Upper lobe of left lung (tissue), 6 donors: ENCODE measurements at places on chromosomes 2 and 18. TPM values are rescaled to one million over a fixed set of nuclear protein-coding genes. Genes with fewer than 3 reads are reported as not detected.

- no peak for DNase-seq
- no peaks in the 10 kb centered on the region for H3K27me3 ChIP-seq
- H3K36me3 ChIP-seq, result no peaks in the 10 kb centered on the region
Measured at GRCh38 chr2:128978212-128978611, 659.5 kb upstream of the HS6ST1 start.

DNA sequence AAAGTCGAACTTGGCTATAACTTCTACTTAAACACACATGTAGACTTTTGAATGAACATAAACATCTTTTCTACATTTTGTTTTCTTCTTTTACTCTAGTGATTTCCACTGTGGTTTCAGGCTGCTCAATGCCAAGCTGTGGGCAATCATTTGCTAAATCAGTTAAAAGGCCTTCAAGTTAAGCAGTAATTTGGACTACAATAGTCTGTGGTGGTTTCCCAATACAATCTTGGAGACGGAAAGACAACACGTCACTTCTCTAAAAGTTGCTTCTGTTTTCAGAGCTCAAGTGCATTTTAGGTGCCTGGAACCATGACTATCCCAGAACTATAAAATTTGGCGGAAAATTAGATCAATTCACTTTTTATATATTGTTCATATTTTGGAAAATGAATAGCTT, 69.4 kb downstream of the TXNL1 start:
- DNase-seq, result no peak
- H3K4me1 ChIP-seq, result peaks cover 11% of the 10 kb centered on the region
- no peak overlapping the region for H3K27ac ChIP-seq
- H3K36me3 ChIP-seq, result no peaks in the 10 kb centered on the region

- no peaks in the 10 kb centered on the region for H3K4me1 ChIP-seq
- DNase-seq, result no peak
- no peaks in the 10 kb centered on the region for H3K36me3 ChIP-seq
- no peak overlapping the region for H3K4me3 ChIP-seq
- no peak overlapping the region for H3K27ac ChIP-seq
- no peaks in the 10 kb centered on the region for H3K27me3 ChIP-seq
Measured at GRCh38 chr2:199581408-199581807, 123.7 kb upstream of the SATB2 start.

GRCh38 chr18:56224669-56225561, 413.5 kb downstream of the TXNL1 start:
- no peaks in the 10 kb centered on the region for H3K27me3 ChIP-seq
- H3K4me1 ChIP-seq, result no peaks in the 10 kb centered on the region
- H3K27ac ChIP-seq, result no peak overlapping the region
- no peak for DNase-seq
- no peak overlapping the region for H3K4me3 ChIP-seq

GRCh38 chr2:172922306-172922705, 153.3 kb upstream of the MAP3K20 start:
- H3K27me3 ChIP-seq, result no peaks in the 10 kb centered on the region
- H3K36me3 ChIP-seq, result no peaks in the 10 kb centered on the region
- no peak for DNase-seq

DNA sequence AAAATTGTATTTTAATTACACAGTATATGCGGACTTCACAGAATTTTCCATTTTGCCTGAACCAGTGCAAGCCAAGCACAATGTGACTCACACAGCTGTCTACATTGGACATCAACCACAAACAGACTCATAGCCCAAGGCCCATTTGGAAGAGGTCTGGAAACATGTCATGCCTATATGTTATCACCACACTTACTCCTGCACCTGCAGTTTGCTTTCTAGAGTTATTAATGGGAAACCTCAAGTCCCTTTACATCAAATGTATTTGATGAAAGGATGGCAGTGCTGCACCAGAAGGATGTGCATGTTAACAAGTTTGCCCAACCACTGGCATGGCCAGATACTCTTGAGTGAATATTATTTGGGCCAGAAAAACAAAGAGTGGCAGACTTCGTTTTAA, 548.9 kb upstream of the CDH2 start:
- no peaks in the 10 kb centered on the region for H3K36me3 ChIP-seq
- no peaks in the 10 kb centered on the region for H3K27me3 ChIP-seq
- DNase-seq, result no peak
- H3K27ac ChIP-seq, result no peak overlapping the region
- no peaks in the 10 kb centered on the region for H3K4me1 ChIP-seq

GRCh38 chr2:234828382-234829073, 123.3 kb upstream of the SH3BP4 start:
- no peak overlapping the region for H3K4me3 ChIP-seq
- no peaks in the 10 kb centered on the region for H3K36me3 ChIP-seq
- DNase-seq, result no peak
- H3K27ac ChIP-seq, result no peak overlapping the region
- no peaks in the 10 kb centered on the region for H3K4me1 ChIP-seq
- no peaks in the 10 kb centered on the region for H3K27me3 ChIP-seq

- H3K4me3 ChIP-seq, result no peak overlapping the region
- DNase-seq, result no peak
- H3K27ac ChIP-seq, result peak overlapping the region; percentile 72
- no peaks in the 10 kb centered on the region for H3K27me3 ChIP-seq
- H3K36me3 ChIP-seq, result no peaks in the 10 kb centered on the region
Measured at GRCh38 chr2:119487434-119488244, 36.6 kb downstream of the SCTR start.

GRCh38 chr18:44602380-44602779, 78.3 kb upstream of the SETBP1 start:
- H3K4me1 ChIP-seq, result peaks cover 4% of the 10 kb centered on the region
- H3K27me3 ChIP-seq, result no peaks in the 10 kb centered on the region
- H3K36me3 ChIP-seq, result no peaks in the 10 kb centered on the region
- no peak overlapping the region for H3K27ac ChIP-seq
- DNase-seq, result no peak
- no peak overlapping the region for H3K4me3 ChIP-seq

DNA sequence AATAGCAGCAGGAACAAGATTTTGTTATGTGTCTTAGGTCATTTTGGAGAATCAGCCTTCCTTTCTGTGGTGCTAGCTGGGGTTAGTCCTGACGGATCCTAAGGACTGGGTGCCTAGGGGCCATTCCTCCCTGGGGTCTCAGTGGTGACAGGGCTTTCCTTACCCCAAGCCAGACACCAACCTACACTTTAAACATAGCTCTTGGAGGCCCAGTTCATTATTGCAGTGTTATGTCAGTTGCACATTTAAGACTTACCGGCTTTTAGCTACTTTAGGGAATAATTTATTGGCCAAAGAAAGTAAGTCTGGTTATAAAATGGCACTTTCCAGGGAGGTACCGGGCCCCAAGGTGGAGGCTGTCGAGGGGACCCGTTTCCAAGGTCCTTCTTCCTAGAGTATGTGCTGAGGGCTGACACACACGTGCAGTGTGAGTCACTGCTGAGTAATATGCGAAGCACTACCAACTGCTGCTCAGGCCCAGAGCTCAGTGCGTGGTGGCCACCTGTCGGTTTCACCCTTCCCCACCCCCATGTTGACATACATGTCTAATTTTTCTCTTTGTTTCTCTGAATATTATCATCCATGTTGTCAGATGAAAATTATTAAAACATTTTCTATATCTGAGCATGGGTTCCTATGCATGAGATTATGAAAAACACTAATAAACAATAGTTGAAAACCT, 37.0 kb upstream of the GRHL1 start:
- peaks cover 44% of the 10 kb centered on the region for H3K36me3 ChIP-seq
- no peak for DNase-seq
- no peak overlapping the region for H3K27ac ChIP-seq
- no peak overlapping the region for H3K4me3 ChIP-seq

DNA sequence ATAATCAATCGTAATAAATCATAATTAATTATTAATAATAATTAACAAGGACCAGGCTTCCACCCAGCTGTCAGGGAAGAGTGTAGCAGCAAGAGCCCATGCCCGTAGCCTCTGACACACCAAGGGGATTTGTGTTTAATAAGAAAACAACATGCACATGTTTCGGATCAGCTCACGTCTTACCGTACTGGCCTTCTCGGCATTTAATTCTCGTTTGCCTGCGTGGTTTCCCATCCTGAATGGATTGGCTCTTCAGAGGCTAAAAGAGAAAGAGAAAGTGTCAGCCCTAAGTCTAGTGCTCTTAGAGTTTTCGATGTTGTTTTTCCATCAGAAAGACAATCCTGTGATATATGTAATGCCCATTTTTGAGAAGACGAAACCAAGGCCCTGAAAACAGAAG, 27.6 kb downstream of the MBP start:
- H3K36me3 ChIP-seq, result peaks cover 3% of the 10 kb centered on the region
- no peak for DNase-seq
- H3K27ac ChIP-seq, result peak overlapping the region; percentile 89

GRCh38 chr2:203501873-203502272, 33.2 kb downstream of the RAPH1 start:
- no peaks in the 10 kb centered on the region for H3K36me3 ChIP-seq
- DNase-seq, result no peak
- H3K4me1 ChIP-seq, result peaks cover 28% of the 10 kb centered on the region
- no peak overlapping the region for H3K4me3 ChIP-seq

DNA sequence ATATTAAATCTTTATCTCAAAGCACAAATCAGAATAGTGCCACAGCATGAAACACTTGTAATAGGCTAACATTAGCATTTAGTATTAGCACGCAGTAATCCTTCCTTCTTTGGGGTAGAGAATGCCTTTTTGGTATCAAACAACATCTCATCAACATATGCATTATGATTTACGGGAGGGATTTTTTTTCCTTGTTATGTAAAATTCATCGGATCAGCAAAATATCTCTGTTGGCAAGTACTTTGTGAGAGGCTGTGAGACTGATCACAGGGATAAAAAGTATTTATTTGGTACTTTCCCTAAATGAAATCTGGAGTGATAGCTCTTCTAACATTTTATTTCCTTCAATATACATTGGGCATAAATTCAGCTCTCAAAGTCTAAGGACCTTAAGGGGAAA, 68.4 kb upstream of the TMEM178A start:
- no peaks in the 10 kb centered on the region for H3K4me1 ChIP-seq
- H3K27me3 ChIP-seq, result no peaks in the 10 kb centered on the region
- H3K36me3 ChIP-seq, result no peaks in the 10 kb centered on the region
- H3K27ac ChIP-seq, result no peak overlapping the region
- no peak for DNase-seq
- no peak overlapping the region for H3K4me3 ChIP-seq

- no peak for DNase-seq
- no peaks in the 10 kb centered on the region for H3K27me3 ChIP-seq
- H3K4me1 ChIP-seq, result no peaks in the 10 kb centered on the region
- H3K4me3 ChIP-seq, result no peak overlapping the region
Measured at GRCh38 chr2:233446606-233447305, 92.5 kb downstream of the DGKD start.

DNA sequence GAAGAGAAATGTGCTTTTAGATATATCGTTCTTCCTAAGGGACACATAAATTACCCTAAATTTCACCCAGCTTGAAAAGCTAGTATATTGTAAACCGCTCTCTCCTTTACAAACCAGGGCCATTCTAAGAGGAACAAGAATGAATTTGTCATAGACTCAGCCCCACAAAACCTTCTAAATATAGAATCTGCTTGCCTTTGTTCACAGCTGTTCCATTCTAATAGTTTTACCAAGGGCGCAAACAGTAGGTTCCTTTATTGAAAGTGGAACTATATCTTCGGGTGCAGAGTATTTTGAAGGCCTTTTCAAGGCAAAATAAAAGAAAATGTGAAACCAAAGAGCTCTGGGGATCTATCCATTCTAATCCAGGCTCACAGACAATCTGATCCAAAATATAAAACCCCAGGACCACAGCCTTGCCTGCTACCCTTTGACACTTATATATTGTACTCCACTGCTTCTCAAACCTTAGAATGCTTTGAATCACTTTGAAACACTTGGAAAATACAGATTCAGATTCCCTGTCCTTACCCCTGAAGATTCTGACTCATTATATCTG, 316.8 kb downstream of the PAX3 start:
- no peak overlapping the region for H3K27ac ChIP-seq
- H3K4me3 ChIP-seq, result no peak overlapping the region
- no peak for DNase-seq

DNA sequence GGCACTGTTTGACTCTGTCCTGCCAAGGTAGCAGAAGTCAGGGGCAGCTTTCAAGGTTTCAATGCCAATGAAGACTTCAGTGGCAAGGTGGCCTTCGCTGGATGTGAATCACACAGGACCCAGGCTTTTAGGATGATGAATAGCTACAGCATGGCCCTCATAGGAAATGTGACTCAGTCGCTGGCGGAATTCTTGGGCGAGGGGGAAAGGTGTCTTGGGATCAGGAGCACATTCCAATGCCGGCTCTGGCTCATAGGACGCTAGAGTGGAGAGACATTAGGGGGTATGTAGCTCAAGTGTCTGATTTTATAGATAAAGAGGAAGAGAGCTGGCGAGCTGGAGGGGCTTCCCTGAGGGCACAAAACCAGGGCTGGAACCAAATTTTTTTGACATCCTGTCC, 68.6 kb downstream of the SMIM21 start:
- H3K4me1 ChIP-seq, result no peaks in the 10 kb centered on the region
- no peak overlapping the region for H3K27ac ChIP-seq
- DNase-seq, result no peak
- H3K36me3 ChIP-seq, result no peaks in the 10 kb centered on the region
- no peaks in the 10 kb centered on the region for H3K27me3 ChIP-seq

- H3K36me3 ChIP-seq, result no peaks in the 10 kb centered on the region
- DNase-seq, result no peak
- no peaks in the 10 kb centered on the region for H3K27me3 ChIP-seq
- no peaks in the 10 kb centered on the region for H3K4me1 ChIP-seq
- no peak overlapping the region for H3K27ac ChIP-seq
- H3K4me3 ChIP-seq, result no peak overlapping the region
Measured at GRCh38 chr2:23127465-23127864, 257.5 kb upstream of the KLHL29 start.

WDR35 gene
- total RNA-seq, result 7.3 TPM

BCL11A gene
- 9.2 TPM for total RNA-seq

SKOR2 gene
- not detected for total RNA-seq

MYCN gene
- 0.52 TPM for total RNA-seq

MAL gene
- total RNA-seq, result 3.7 TPM

AKAIN1 gene
- not detected for total RNA-seq

C1GALT1C1L gene
- not detected for total RNA-seq

RNU2-63P gene
- total RNA-seq, result not detected

CCL20 gene
- not detected for total RNA-seq
